ENCODE measurements at places on chromosomes 5 and 9.

DNA sequence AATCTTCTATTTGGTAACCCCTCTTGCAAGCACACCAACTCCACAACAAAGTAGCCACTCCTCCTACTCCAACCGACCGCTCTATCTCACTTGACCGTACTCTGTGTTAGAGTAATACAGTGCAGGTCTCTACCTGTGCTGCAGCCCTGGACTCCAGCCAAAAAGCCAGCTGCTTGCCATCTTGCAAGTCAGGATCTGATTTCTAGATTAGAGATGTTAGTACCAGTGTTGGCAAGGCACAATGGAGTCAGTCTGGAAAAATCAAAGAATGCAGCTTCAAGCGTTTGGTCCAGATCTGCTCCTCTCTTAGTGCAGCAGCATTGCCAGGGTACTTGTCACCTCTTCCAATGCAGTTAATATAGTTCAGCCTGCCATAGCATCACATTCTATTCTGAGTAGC lies 477.6 kb downstream of the ZSWIM6 start:
- DNase-seq, result no peak

GRCh38 chr5:151620461-151620840 lies 29.3 kb upstream of the FAT2 start:
- no peak for DNase-seq

GRCh38 chr5:76467216-76467615 lies 64.1 kb downstream of the IQGAP2 start:
- no peak for DNase-seq

DNA sequence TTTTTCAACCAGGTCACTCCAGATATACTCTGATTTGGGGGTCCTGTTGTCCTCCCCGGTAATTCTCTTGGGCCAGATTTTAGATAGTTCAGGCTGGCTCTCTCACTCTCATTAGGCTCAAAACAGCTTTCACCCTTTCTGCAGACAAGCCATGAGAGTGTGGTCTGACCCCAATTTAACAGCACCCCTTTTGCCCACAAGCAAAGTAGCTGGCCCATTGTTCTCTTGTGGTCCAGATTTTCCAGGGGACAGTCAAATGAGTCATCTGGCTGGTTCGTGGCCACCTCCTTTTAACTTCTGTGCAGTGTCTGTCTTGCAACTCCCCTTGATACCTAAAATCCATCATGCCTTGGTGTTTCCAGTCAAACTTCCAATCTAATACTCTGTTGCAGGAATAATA lies 16.5 kb downstream of the BHMT2 start:
- DNase-seq, result no peak

- no peak for DNase-seq
These were observed 209.0 kb downstream of the CWC27 start for GRCh38 chr5:64977779-64978178.

- DNase-seq, result no peak
These were observed 46.5 kb downstream of the CEMIP2 start for GRCh38 chr9:71721855-71722254.

DNA sequence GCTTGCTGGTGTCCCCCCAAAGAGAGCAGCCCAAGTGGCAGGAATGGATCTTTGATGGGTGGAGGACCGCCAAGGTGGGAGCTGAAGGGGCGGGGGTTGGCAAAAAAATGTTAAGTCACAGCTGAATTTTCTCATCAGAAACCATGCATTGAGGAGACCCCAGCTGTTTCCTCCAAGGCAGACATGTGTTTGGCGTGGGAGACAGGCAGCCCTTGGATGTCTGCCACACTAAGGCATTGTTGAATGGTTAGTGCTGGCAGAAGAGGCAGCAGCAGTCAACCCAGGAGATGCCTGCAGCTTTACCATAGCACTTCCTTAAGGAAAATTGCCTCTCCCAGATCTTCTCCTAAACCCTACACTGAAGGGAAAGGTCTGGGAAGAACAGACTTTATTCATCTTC lies 394.9 kb upstream of the CD180 start:
- DNase-seq, result no peak

DNA sequence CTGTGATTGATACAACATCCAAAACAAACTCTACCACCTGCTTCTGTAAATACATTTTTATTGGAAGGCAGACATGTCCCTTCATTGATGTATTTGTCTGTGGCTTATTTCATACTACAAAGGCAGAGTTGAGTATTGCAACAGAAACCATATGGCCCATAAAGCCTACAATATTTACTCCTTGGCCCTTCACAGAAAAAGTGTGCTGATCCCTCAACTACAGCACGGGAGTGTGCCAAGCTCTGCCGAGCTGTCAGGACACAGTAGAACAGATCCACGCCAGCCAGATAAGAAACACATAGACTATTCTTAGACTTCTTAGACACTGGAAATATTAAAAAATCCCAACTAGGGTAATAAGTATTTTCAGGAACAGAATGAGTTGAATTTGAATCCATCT lies 13.2 kb downstream of the TICAM2 start:
- no peak for DNase-seq

GRCh38 chr9:75626860-75627259 lies 263.6 kb upstream of the PCSK5 start:
- no peak for DNase-seq

GRCh38 chr5:16690243-16690852 lies 73.6 kb upstream of the RETREG1 start:
- DNase-seq, result no peak

DNA sequence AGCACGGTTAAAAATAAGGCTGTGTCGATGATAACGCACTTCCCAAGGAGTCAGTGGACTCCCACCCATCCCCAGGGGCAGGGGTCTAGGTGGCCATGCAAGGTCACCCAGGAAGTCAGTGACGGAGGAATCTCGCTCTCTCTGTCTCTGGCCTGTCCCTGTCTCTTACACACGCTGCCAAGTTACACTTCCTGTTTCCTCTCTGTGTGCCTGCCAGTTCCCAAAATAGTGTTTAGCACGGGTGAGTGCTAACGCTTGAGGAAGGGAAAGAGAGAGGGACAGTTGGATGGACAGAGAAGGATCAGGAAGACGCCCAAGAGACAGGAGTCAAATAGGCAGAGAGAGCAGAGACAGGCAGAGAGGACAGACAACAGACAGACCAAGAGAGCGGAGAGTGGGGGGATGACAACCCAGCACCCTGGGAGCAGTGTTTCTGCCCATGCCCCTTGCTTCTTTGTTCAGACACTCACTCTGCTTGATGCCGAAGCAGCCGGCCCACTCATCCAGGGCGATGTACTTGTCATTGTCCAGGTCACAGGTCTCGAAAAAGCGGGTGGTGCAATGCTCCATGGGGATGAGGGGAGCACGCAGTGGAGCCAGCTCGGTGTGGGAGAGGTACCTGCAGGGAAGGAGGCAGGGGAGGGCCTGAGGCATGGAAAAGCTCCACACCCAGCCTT lies 23.0 kb downstream of the SPARC start:
- DNase-seq, result no peak

- DNase-seq, result peak; percentile 21
These were observed 177.9 kb upstream of the FST start for GRCh38 chr5:53302529-53302928.

- no peak for DNase-seq
These were observed 49.8 kb downstream of the CAMK2A start for GRCh38 chr5:150239794-150240122.

DNA sequence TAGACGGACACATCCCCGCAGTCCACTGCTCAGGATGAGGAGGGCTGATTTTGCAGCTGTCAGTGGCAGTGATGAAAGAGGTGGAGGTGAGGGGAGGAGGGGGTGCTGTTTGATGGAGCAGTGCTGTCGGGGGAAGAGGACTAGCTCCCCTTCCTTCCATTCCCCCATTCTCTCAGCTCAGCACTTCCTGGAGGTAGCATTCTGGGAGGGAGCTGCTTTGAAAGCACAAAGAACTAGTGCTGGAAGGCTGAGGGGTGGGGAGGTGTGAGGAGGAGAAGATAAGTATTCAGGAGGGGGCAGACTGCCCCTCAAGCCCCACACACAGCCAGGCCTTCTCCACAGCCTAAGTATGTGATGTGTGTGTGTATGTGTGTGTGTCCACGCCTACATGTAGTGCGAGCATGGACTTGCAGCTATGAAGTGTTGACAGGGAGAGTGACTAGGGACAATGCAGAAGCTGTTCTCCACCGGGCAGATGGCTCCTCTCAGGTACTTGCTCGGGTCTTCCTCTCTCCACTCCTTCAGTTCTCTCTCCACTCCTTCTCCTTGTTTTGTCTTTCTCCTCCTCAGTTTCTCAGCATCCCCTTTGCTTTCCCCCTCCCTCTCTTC lies 65.5 kb upstream of the HSPA9 start:
- DNase-seq, result no peak

Measured in amniotic stem cell (primary cell).